NCI-H187 treated with DMSO at 0.1 percent for 48 hours (cell line): ENCODE measurements at places on chromosomes 12 and 14.

DNA sequence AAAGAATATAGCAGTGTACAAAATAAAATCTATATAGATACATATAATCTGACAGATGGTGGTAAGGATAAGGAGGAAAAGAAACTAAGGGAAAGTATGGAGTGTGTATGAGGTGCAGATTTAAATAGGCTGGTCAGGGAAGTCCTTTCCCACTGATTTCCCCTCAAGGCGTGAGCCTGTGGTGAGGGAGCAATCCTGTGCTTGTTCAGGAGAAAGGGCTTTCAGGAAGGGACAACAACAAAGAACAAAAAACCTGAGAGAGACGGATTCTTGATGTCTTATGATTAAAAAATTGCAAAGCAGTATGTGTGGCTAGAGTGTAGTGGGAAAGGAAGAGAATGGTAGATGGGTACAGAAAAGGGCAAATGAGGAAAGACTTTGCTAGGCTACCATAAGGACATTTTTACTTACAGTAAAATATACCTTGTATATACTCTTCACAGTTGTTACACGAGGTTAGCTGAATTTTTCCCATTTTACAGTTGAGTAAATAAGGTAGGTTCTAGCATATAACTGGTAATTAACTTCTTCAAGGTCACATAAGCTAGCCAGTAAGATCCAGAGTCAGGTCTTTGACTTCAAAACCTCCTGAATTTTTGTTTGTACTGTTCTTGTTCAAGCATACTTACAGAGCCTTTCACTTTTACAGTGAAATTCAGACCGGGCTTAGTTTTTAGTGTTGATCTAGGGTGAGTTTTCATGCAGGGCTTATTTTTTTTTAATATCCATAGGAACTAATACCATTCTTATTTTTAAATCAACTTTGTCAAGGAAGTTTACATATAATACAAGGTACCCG is 15.6 kb downstream of the CNOT2 start:
- no peak for DNase-seq

DNA sequence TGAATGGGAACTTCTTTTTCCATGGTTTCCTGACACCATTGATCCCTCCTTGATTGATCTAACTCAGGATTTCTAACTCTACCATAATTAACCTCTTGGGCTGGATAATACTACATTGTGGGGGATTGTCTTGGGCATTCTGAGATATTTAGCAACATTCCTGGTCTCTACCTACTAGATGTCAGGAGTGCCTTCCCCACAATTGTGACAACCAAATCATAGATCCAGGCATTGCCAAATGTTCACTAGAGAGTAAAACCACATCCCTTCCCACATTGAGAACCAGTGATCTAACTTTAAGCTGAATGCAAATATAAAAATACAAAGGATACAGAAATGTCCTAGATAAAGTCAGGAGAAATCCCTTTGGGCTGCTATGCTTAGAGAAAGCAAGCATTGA is 36.9 kb upstream of the CCDC198 start:
- no peak for DNase-seq

DNA sequence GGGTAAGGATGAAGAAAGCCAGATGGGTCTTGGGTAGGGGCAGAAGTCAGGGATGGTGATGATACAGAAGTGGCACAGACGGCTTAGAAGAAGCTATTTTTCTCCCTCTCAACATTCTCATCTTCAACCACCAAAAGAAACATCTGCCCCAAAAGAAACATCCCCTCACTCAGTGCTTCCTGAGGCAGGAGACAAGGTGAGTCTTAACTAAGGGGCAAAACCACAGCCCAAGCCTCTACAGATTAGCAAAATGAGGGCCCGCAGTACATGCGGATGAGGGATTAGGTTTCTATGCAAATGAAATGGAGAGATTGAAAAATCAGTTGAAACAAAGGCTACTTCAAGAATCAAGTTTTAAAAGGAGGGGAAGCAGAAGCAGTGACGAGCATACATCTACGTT is 241.3 kb upstream of the CCDC196 start:
- no peak for DNase-seq

DNA sequence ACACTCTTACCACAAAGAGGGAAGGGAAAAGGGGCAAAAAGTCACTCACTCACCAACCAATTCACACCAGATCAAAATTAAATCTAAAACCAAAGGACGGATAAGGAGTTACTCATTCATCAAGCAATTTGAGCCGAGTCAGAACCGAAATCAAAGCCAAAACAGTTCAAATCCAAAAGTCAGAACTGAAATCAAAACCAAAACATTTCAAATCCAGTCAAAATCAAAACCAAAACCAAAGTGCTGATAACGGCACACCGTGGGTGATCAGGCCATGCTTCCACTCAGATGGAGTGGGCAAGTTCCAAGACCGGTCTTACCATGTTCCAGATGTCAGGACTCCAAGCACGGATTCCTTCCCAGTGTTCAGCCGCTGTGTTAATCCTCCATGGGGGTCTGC is 139.5 kb downstream of the SLC38A6 start:
- DNase-seq: no peak
